ENCODE measurements at places on chromosomes 7 and 10.

DNA sequence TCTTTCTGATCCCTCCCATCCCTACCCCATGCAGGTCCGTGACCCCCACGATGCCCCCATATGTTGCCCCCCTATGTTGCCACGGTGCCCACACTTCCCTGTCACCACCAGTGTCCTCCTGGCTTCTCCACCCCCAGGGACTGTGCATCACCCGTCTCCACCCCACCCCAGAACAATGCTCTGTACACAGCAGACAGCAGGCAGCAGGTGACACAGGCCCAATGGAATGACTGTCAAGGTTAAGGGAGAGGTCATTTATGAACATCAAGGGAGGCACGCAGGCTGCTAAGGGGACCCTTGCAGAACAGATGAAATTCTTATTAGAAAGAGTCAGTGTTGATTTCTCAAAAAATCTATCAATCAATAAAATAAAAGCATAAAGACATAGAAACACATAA, 71.5 kb downstream of the PARP12 start:
- DNase-seq = peak; percentile 66

DNA sequence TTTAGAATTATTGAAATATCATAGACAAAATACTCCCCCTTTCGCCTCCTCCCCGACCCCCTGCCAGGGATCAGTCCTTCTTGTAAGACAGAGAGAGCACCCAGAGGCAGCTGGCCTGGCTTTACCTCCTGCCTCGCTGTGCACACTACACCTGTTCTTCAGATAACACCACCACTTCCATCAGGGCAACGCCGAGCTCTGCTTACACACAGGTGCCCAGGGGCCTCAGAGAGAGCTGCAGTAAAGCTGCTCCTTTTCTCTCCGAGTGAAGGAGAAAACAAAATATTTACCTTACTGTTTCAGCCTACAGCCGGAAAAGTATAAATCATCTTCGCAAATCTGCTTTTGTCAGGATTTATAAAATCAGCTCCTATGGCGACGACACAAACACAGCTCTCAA, 80.7 kb downstream of the HIPK2 start:
- DNase-seq = no peak

DNA sequence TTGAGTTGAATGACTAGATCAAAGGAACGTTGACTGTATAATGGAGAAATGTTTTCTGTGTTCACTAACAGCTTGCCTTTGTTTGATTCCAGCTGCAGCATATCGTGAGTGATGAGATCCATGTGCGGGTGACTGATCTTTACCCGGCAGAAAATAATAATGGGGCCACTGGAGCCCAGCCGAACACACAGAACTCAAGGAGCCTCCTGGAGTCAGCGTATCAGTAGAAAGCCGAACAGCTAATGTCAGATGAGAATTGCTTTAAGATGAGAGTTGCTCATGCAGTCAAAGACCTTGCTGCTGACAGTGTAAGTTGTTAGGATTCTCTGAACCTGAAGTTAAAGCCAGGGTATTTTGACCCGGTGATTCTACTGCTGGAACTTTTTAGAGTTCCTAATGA, 34.3 kb upstream of the MTPAP start:
- DNase-seq = peak; percentile 34

- DNase-seq = peak; percentile 57
These were observed 65.4 kb upstream of the STEAP1B start for GRCh38 chr7:22565315-22565811.

DNA sequence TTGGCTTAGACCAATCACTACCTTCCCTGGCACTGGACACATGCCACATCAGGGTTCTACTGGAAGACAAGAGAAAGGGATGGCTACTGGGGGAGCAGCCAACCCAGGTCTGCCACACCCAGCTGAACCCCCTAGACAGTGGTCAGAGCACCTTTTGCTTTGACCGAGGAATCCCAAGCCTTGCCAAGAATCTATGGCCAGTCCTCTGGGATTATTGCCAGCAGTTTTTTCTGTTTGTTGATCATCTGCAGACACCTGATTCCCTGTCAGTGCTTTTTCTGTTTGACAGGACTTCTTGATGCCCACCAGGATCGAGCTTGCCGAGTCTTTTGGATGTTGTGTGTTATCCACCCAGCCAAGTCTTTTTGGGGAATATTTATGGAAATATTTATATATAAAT, 476.2 kb upstream of the GALNT17 start:
- DNase-seq = no peak

- no peak for DNase-seq
These were observed 1.4 kb downstream of the HPS1 start for GRCh38 chr10:98445200-98445812.

GRCh38 chr10:110163192-110163773, 44.1 kb upstream of the MXI1 start:
- DNase-seq = peak; percentile 73

DNA sequence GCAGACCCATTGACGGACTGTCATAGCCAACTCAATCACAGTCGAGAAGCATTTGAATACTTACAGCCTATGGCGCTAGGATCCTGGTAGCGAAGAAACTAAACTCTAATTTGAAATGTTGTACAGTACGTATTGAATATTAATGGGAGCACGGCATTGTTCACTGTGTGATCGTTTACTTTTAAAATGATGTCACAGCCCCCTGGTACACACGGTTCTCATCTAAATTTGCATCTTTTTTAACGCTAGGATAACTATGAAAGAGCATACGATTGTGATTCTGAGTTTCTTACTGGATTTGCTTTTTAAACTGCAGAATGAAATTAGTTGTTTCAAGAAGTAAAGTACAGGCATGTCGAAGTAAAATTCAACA, 895 bp upstream of the NAPEPLD start:
- DNase-seq = no peak

DNA sequence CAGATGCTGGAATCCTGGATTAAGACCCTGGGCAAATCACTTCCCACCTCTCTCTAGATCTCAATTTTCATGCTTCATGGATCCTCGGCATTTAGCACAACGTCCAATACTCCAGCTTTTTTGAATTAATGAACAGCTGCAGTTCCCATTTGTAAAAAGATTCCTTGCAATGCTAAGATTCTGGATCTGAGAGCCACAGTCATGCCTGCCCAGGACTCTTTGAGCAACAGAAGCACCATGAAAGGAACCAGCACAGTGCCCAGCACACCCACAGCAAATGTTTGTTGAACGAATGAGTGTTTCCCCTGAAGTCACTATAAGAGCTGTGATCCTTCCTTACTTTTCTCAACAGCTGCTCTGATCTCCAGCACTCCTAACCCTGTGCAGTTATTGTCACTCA, 20.8 kb upstream of the DDIT4 start:
- DNase-seq = no peak

DNA sequence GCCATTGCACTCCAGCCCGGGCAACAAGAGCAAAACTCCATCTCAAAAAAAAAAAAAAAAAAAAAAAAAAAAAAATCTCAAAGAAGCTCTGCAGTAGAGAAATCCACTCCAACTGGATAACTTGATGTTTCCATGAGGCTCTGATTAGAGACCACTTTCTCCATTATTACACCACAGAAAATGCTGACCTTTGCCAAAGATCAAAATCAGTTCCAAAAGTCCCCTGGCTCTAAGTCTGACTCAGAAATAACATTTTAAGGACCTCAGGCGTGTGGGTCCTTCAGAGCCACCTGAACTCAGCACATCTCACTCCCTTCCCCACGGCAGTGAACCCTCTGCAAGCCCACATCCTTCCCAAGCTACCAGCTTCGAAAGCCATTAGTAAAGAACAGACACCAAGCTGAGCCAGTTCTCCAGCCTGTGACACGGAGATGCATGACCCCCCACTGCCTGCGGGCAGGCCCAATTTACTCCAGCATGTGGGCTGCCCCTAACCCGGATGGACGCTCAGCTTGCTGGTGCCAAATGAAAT, 13.8 kb upstream of the TMEM120A start:
- DNase-seq = no peak

- DNase-seq = no peak
These were observed 14.0 kb downstream of the KMT2E start for GRCh38 chr7:105028004-105028403.

DNA sequence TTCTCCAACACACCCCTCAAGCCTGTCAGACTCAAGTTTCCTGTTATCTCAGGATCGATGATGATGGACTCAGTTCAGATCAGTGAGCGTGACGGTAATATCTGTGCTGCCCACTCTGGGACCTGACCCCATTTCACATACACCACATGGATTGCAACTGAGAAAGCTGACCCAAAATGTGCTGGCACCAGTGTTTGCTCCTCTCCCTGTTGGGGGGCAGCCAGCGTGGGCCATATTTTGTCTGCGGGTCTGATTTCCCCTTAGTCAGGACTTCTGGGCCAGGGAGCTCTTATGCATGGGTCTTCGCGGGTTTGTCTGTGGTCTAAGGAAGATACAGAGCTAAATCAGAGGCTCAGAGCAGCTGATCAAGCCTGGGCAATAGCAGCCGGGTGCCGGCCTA, 42.6 kb upstream of the TRIM8 start:
- no peak for DNase-seq

DNA sequence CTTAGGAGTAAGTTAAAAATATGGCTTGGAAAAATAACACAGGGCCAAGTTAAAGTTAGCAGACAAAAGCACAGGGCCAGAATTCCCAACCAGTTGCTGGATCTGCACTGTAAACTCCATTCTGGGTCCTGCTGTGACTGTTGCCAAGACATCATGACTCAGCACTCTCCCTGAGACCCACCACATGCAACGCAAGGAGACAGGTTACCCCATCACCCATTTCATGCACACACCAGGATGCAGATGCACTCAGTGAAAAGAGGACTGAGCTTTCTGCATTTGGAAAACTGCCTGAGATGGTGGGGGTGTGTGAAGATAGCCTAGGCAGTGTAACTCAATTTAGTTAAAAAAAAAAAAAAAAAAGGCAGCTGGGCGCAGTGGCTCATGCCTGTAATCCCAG, 97.6 kb upstream of the ZNF438 start:
- DNase-seq = no peak

DNA sequence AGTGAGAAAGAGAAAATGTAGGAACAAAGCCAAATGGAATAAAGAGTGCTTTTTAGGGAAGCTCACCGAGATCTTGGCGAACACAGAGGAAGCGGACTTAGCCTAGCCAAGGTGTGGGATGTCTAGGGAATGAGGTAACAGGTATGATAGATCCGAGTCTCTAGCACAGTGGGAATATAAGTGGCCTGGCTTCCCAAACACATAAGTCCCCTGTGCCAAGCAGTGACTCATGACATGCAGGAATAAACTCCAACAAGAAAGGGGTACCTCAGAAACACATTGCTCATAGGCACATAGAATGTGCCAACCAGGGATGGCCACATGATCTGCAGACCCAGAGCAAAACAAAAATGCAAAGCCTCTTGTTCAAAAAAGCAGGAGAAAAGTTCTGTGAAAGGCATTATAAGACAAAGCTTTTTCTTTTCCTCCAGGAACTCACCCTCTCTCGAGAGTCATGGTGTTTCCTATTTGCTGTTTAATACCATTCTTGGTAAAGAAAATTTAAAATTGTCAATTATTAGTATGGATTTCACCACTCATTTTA, 542.5 kb downstream of the GATA3 start:
- DNase-seq = no peak

DNA sequence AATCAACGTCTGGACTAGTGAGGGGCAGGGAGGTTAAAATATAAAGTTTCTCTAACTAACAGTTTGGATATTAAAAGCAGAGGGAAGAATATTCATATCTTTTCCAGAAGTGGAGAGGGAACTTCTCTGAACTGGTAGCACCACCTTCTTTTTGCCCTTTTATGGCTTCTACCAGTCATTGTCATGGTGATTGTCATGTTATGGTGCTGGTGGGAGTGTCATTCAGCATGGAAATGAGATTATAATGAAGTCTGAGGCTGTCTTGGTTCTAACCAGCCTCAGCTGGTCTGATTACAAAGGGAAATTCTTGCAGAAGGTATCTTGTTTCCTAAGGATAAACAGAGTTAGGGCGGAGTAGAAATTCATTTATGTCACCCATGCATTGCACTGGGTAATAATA, 523.8 kb downstream of the ZWINT start:
- DNase-seq = no peak

- no peak for DNase-seq
These were observed 50.9 kb downstream of the INPP5A start for GRCh38 chr10:132588301-132589013.

DNA sequence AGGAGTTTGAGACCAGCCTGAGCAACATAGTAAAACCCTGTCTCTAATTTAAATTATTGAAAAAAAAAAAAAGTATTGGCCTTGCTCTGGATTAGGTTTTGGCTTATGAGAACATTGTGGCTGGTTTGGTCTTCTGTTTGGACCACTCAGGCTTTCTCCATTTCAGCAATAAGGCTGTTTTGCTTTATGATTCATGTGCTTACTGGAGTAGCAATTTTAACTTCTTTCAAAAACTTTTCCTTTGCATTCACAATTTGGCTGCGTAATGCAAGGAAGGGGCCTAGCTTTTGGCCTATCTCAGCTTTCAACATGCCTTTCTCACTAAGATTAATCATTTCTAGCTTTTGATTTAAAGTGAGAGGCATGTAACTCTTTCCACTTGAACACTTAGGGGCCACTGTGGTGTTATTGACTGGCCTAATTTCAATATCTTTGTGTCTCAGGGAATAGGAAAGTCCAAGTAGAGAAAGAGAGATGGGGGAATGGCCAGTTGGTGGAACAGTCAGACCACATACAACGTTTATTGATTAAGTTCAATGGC, 38.0 kb upstream of the SRPK2 start:
- no peak for DNase-seq

- DNase-seq = no peak
These were observed 517.5 kb upstream of the FOXK1 start for GRCh38 chr7:4164556-4164955.

DNA sequence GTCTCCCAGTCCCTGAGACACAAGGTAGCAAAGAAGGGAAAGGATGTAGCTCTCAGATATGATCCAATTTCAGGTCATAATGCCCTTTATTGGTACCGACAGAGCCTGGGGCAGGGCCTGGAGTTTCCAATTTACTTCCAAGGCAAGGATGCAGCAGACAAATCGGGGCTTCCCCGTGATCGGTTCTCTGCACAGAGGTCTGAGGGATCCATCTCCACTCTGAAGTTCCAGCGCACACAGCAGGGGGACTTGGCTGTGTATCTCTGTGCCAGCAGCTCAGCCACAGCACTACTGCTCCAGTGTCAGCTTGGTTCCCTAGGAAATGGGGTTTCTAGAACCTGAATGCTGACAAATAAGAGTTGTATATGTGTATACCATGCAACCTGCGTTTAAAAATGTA, 74.6 kb upstream of the PRSS58 start:
- no peak for DNase-seq

GRCh38 chr10:127882391-127882790, 10.3 kb downstream of the CLRN3 start:
- no peak for DNase-seq

DNA sequence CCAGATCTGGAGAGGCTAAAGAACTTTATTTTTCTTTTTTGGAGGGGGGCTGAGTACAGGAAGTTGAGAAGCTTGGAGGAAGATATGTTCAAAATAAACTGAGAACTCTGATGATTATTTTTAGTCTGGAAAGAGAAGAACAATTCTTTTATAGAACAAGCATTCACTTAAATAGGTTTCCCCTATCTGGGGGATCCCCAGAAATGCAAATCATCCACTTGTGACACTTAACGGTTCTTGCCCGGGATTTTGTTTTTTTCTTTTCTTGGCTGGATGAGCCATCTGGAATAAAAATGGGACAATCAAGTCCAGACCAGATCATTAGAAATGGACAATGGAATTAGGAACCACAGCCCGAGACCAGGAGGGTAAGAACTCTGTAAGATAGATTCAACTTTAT, 95.9 kb upstream of the EGR2 start:
- no peak for DNase-seq
